ENCODE measurements at places on chromosomes 3 and 15.

DNA sequence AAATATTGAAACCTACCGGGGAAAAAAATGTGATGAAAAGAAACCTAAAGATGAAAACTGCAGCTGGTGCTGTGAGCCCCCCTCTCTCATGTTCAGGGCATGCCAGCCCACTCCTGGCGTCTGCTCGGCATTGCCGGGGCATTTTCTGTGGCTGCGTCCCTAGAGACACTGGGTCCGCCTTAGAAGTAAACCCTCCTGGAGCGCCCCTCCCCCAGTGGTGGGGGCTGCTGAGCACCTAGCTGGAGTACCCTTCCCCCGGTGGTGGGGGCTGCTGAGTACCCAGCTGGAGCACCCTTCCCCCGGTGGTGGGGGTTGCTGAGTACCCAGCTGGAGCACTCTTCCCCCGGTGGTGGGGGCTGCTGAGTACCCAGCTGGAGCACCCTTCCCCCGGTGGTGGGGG is 24.5 kb upstream of the GABRA5 start:
- DNase-seq: no peak

DNA sequence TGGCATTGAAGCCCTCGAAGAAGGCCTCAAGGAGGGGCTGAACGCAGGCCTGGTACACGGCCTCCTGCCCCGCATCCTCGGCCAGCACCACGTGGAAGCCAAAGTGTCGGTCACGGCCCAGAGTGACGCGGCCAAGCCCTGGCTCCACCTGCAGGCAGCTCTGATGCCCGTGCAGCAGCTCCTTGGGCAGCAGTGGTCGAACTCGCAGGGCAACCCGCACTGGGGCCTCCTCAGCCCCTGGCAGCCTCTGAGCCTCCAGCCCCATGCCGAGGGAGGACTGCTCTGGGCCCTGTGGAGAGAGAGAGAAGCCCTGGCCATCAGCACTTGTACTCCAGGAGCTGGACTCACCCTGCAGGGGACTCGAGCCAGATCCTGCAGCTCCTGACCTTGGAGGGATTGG is 2.6 kb downstream of the KIF7 start:
- no peak for DNase-seq

- DNase-seq: no peak
Observed at GRCh38 chr15:83846847-83847246, 192.9 kb downstream of the ADAMTSL3 start.

DNA sequence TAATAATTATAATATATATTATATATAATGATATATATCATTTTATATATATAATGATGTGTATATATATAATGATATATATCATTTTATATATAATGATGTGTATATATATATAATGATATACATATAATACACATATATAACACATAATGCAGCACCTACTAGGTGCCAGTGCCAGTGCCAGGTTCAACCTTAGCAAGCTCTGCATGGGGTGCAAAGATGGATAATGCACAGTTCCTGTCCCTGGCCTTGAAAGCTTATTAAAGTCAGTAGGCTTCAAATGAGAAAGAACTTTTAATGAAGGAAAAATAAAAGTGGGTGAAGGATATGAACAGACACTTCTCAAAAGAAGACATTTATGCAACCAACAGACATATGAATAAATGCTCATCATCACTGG is 192.7 kb upstream of the SLC2A2 start:
- no peak for DNase-seq

GRCh38 chr3:23735535-23736326 is 70.0 kb upstream of the UBE2E1 start:
- DNase-seq: no peak

DNA sequence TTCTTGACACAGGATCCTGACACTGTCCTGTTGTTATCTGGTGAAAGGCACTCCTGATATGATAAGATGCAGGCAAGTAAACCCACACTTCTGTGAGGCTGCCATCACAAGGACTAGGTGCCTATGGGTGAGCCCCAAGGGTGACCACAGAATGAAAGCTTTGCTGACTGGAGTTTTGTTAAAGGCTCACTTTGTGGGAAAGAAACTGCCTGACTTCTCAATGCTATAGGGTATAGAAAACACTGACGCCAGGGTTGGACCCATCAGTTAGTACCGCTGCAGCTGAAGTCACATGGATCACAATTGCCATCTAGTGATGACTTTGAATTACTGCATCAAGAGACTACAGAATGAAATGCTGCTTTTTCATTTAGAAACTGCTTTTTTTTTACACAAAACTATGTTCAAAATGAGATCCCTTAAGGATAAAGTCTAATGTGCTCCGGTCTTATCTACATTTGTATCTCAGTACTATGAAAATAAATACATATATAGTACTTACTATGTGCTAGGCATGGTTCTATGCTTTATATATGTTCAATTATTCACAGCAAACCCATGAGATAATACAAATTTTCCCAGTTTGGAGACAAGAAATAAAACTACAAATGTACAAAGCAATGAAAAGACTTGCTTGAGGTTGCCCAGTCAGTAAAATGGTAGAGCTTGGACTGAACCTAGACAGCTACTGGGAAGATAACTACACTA is 64.2 kb upstream of the CMSS1 start:
- no peak for DNase-seq

DNA sequence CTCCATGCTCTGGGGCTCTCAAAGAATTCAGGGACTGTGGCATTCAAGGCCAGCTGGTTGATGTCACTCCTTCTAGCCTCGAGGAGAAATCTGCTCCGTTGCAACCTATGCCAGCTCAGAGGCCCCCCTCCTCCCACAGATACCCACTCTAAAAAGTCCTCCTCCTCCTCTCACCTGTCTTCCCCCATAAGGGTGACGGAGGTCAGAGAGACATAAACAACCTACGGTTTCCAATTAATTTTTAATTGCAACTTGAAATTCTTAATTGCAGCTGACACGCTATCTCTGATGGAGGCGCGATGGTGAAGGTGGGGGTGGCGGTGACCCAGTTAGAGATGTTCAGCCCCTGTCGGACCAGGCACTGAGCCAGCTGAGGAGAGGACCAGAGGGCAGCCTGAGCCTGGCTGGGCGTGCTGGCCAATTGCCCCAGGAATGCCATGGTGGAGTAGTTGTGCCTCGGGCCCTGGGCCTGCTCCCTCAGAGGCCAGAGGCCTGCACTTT is 43.2 kb upstream of the INSYN1 start:
- DNase-seq: no peak

DNA sequence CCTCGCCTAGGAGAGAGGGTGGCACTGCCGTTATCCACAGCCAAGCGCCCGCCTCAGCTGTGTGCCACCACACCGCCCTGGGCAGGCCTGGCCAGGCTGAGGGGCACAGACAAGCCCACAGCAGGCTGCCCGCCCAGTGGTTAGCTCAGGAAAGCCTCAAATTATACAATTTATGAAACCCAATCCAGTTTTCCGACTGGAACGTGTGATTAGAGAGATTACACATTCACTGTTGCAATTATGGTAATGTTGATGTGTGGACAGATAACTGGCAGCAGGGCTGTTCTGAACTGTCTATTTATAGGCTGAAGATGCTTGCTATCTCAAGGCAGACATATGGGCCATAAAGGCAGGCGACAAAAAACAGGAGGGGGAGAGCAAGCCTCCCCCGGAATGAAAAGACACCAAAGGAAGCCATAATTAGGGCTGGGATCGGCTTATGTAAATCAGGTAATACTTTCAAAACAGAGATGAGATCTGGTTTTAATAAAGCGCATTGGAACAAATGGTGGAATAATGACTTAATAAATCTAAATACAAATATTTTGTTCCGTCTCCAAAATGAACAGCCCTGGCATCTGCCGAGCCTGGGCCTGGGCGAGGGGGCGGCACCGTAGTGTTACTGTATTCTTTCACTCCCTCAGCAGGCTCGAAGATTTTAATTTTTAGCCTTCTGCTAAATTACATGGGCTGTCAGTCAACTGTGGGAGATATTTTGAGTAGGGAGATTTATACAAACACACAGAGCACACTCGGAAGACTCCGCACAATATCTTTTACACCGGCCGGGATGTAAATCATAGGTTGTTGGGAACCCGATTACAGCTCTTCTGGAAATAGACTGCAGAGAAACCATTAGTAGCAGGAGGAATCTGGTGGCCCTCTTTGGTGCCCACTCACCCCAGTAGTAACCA is 103.1 kb upstream of the TLE3 start:
- no peak for DNase-seq

- no peak for DNase-seq
Observed at GRCh38 chr3:154819491-154819890, 260.6 kb upstream of the MME start.

- no peak for DNase-seq
Observed at GRCh38 chr3:143014921-143015320, 13.6 kb downstream of the U2SURP start.

DNA sequence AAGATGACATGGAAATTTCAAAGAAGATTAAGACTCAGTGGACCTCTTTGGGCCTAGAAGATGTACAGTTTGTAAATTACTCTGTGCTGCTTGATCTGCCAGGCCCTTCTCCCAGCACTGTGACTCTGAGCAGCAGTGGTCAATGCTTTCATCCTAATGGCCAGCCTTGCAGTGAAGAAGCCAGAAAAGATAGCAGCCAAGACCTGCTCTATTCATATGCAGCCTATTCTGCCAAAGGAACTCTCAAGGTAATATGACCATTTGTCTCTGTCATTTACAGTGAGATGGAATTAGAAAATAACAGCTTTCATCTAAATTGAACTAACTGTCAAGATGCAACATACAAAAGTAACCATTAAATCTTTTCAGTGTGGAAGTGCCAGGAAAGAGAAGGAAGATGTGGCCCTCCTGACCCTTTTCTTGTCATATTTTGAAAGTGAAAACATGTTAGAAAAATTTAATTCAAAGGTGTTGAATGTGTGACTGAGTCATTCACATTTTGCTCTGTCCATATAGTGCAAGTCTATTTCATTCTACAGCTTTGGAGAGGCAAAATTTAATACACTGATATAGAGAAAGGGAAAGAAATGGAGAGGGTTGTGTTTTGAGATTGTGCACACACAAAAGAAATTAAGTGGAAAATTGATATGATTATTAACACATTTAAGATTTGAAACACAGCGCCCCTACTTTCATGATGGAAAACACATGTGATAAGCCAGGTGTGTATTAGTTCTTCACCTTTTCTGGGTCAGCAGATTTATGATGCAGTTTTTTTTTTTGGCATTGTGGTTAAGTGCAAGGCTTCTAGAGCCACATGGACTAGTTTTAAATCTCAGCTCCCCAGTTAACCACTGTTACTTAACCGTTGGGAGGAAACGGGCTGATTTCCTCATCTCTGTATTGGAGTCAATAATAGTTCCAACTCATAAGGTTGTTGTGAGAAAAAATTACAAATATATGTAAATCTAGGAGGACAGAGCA is 375.1 kb downstream of the NAALADL2 start:
- no peak for DNase-seq

Measured in colonic mucosa (tissue), 4 donors.